Activated naive CD4-positive, alpha-beta T cell treated with anti-CD3 and anti-CD28 coated beads, Interleukin-2, amount 50 U/mL, for 16 hours (primary cell): ENCODE measurements at places on chromosomes 3 and 15.

- DNase-seq, result no peak
Measured at GRCh38 chr3:122353215-122353614, 28.2 kb downstream of the CSTA start.

- no peak for DNase-seq
Measured at GRCh38 chr3:164524201-164524600, 554.1 kb downstream of the SI start.

DNA sequence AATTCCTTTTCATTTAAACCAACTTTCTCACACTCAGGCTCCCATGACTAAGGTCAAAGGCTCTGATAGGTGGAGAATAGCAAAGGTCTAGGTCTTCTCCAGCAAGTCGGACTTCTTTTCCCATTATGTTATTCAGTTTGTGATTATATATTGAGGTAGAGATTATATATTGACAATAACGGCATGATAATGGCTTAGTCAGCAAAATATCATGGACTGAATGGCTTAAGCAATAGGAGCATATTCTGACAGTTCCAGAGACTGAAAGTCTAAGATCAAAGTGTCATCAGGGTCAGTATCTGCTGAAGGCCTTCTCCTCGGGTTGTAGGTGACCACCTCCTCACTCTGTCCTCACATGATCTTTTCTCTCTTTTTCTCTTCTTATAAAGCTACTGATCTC, 1251.4 kb downstream of the ROBO1 start:
- no peak for DNase-seq

- DNase-seq, result no peak
Measured at GRCh38 chr15:76206325-76206976, 104.8 kb downstream of the ETFA start.

DNA sequence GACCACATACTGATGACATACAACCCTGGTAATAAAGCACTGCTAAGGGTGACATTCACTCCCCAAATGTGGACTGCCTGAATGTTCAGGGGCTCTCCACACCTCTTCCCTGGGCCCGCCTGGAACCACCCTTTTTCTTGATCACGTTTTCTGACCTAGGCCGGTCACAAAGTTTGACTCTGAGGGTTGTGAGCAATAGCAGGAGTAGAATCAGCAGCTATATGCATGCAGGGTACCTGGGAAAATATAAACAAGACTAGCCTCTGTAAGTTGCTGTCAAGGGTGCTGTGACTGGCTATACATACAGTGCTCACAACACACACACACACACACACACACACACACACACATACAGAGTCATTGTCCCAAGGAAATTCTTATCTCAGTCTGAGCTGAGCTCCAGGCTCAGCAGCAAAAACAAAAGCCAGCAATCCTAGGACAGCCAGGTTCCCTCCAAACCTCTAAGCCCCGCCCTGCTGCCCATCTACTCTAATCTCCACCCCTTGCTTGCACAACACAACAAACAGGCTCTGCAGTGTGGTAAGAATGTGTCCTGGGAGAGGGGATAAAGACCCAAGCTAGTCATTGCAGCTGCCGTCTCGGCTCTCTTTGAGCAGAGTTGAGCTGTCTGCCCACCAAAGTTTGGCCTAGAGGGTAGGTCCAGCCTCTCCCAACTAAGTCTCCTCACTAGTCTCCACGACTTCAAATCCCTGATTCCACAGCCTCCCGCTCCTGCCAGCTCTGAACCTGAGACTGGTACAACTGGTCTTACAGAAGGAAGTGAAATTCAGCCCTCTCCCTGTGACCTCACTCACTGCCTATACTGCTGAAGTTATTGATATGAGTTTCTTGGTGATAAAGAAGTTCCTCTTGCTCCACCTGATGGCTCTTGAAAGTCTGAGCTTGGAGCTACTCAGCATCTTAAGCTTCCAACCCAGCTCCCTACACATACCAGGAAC, 2.2 kb downstream of the BMF start:
- no peak for DNase-seq

DNA sequence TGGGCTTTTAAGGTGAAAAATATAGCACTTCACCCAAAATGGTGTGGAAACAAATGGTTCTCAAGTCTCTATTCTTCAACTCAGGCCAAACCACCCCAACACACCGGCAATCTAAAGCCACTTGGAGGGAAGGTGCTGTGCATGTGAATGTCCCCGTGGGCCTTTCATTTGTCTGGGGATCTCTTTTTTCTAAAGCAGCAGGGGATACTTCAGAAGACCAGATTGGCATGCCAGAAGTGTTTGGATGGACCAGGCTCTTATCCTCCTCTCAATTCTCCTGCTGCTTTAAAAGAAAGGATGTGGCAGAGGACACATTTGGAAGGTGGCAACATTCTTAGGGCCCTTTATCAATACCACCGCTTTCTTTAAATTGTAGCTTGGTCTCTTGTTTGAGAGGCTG, 193.1 kb downstream of the MEIS2 start:
- DNase-seq, result no peak

- no peak for DNase-seq
Measured at GRCh38 chr3:36696799-36697198, 67.6 kb downstream of the DCLK3 start.

DNA sequence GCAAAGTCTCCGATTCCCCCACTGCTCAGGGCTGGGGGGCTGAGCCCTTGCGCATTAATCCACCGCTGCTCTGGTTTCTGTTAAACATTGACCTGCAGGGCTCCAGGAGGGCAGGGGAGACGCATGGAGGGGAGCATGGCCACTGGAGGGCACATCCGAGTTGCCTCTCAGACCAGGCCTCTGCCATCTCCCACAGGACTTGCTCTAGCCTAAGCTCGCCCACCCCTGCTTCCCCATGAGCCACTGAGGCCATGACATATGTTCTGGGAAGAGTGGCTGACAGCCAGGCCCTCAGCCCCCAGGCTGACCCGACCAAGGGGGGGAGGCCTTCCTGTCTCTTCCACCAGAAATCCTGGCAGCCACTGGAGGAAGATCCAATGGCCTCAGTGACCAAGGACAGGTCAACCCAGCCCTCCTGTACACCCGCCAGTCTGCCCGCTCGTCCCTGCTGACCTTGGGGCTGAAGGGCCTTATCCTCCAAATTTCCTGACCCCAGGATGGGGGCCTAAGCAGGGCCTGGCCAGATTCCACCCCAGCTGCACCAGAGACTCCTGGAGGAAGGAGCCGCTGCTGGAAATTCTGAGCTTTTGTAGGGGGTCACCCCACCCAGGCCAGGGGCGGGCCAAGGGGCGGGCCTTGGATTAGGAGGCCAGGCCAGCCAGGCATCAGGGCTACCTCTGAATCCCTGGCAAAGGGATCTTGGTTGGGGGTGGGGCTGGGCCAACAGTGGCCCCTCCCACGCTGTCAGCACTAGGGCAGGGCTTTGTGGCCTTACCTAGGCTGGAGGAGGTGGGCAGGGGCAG, at the start of gene HYAL1:
HYAL1 (minus strand) TSS at position 562 of the 803 bp plus-strand sequence. CDS start 618 bp downstream, outside the sequence.
- DNase-seq, result no peak

GRCh38 chr15:79743032-79743431, 153.8 kb downstream of the MTHFS start:
- DNase-seq, result no peak

GRCh38 chr15:51837792-51838251, 8.4 kb downstream of the TMOD3 start:
- no peak for DNase-seq

DNA sequence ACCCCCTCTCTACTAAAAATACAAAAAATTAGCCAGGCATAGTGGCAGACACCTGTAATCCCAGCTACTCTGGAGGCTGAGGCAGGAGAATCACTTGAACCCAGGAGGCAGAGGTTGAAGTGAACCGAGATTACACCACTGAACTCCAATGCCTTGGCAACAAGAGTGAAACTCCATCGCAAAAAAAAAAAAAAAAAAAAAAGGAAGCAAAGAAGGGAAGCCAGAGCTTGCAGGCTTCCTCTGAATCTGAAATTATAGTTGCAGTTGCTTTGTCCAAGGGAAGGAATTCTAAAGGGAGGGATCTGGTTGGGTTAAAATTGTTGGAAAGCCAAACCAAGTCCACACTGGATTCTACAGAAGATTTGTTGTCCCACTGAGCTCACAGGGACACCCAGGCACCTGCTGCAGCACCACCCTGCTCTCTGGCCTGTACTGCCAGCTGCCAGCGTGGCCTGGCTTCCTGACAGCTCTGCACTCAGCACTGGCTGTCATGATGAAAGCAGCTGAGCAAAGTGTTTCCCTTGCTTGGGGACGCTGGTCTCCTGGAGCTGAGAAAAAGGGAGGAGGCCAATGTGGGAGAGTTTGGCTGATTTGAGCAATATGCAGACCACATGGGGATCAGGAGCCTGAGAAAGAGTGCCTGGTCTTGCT, 88.8 kb upstream of the HES1 start:
- no peak for DNase-seq

DNA sequence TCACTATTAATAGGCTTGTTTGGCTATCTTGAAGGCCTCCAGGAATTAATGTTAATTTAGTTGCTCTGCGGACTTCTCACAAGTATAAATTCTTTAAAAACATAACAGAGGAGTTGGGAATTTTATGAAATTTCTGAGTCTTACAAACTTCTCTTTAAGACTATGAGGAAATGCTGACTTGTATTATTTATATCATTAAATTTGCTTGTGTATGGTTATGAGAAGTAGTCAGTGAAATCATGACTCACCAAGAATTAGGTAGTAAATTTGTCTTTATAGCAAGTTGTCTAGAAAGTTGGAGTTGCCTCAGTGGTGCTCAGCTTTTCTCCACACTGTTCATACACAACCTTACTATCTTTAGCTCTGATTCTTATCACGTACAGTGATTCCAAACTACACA, 26.5 kb downstream of the PHLDB2 start:
- no peak for DNase-seq

DNA sequence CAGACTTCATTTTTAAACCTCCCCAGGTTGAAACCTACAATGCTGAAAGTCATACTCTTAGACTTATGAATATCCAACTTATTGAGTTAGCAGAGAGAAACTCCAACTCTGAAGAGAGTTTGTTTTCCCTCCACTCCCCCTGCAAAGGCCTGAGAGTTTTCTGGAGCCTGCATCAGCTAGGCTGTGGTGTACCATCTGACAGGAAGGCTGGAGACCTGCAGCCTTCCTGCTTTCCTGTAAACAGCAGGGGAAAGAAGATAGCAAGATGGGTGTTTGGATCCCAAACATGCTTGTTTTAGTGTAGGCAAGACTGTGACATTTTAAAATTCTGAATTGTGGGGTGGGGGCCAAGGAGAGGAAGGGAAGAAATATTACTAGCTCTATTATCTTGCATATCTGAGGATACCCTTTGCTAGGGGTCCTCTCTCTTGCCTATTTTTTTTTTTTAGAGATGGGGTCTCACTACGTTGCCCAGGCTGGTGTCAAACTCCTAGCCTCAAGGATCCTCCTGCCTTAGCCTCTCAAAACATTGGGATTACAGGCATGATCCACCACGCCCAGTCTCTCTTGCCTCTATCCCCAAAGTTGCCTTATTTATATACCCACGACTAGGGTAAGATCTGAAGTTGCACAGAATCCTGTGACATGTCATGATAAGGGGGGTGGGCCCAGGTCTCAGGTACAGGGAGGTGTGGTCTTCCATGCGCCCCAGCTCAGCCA, 51.0 kb upstream of the USP3 start:
- DNase-seq, result no peak

- no peak for DNase-seq
Measured at GRCh38 chr15:72339777-72340177, 19.8 kb upstream of the CELF6 start.

DNA sequence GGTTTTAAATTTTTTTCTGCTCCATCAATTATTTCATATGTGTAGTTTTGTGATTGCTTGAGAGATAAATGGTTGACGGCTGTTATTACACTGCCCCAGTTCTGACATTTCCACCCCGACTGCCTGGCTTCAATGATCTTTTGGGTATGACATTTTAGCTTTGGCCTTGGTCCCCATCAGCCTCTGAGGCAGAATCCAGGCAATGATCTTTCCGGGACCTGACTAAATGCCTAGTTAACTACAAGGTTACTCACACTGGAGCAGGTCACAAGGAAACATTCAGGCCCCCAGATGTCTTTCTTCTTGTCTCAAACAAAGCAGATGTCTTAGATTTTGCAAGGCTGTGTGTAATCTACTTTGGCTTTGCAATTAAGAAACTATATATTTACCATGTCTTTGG, 61.1 kb upstream of the TMCO5A start:
- no peak for DNase-seq

DNA sequence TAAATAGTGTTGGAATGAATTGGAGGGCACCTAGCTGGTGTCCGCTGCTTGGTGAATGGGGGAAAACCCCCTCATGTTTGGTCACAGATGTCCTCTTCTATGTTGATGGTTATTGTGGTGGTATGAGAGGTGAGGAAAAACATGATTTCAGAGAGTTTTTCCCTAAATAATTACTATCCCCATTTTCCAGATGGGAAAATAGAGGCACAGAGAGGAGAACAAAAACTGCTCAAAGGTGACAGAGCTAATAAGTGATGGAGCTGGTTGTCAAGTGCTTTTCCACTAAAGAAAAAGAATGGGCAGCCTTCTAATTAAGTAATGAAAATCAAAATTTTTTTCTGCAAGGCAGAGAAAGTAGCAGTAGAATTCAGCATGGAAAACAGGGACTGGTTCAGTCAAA, 30.2 kb upstream of the CFAP161 start:
- DNase-seq, result no peak

DNA sequence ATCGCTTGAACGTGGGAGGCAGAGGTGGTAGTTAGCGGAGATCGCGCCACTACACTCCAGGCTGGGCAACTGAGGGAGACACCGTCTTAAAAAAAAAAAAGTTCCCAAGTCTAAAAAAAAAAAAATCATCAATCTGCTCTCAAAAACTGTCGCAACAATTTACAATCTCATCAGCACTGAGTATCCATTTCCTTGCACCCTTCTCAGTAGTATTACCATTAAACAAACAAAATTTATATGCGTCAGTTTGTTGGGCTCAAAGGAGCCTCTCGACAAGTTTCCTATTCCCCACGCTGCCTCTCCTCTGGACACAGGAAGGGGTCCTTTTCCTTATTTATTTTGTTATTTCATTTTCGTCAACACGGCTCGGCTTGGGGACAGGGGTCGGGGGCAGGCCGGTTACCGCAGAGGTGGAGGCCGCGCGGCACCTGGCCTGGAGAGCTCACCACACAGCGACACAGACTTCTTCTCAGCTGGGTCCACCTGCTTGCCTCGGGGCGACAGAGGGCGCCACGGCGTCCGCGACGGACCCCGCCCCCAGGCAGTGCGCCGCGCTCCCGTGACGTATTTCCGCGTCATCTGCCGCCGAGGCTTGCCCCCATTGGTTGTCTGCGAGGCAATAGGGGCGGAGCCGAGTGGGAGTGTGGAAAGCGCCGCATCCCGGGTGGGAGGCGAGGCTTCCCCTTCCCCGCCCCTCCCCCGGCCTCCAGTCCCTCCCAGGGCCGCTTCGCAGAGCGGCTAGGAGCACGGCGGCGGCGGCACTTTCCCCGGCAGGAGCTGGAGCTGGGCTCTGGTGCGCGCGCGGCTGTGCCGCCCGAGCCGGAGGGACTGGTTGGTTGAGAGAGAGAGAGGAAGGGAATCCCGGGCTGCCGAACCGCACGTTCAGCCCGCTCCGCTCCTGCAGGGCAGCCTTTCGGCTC, at the start of gene MAP2K1:
MAP2K1 (plus strand) TSS at position 709 of the 920 bp plus-strand sequence. CDS start 436 bp downstream, outside the sequence.
- DNase-seq, result peak; percentile 99

- no peak for DNase-seq
Measured at GRCh38 chr3:14524311-14524711, 15.8 kb downstream of the GRIP2 start.
